ENCODE measurements at places on chromosomes 6 and 20.

- DNase-seq: no peak
Observed at GRCh38 chr6:156698239-156699016, 78.8 kb upstream of the ARID1B start.

GRCh38 chr6:166580076-166581050 lies 6.1 kb downstream of the RAMACL start:
- DNase-seq: no peak

GRCh38 chr6:108001696-108002231 lies 43.8 kb upstream of the SEC63 start:
- no peak for DNase-seq

DNA sequence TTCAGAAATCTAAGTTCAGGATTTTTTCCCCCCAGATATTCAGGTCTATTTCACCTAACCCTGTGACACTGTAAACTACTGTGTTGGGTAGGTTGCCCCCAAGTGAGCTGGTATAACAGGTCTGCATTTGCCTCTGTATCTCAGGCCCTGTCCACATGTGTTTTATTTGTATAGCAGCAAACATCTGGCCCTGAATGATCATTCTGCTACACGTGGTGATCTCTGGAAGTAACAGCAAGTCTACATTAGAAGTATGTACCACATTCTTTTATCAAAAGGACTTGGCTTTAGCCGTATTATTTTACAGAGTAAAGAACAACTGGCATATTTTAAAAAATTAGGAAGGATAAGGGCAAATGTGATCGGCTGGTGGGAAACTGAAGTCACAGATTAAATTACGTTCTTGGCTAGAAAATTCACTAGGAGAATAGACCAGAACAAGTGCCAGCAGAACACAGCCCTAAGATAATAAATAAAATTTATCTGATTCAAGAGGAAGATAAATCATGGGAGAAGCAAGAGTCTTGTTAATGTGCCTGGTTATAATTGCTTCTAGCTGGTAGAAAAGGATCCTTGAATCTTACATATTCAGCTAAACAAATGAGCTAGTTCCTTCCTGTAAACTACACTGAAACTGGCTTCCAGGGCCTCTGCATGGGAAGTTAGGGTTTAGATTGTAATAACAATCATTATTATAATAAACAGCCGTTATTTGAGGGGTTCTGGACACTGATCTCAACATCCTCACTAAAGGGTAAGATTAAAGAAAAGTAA lies 192.1 kb downstream of the SAMD5 start:
- no peak for DNase-seq

- DNase-seq: no peak
Observed at GRCh38 chr20:45878076-45878761, 2.8 kb upstream of the ZSWIM1 start.

GRCh38 chr6:10722570-10722819 lies 375 bp upstream of the TMEM14C start:
- DNase-seq: no peak

- no peak for DNase-seq
Observed at GRCh38 chr6:72787391-72788031, 165.6 kb downstream of the KCNQ5 start.

GRCh38 chr20:49676581-49677291 lies 36.9 kb downstream of the B4GALT5 start:
- no peak for DNase-seq

DNA sequence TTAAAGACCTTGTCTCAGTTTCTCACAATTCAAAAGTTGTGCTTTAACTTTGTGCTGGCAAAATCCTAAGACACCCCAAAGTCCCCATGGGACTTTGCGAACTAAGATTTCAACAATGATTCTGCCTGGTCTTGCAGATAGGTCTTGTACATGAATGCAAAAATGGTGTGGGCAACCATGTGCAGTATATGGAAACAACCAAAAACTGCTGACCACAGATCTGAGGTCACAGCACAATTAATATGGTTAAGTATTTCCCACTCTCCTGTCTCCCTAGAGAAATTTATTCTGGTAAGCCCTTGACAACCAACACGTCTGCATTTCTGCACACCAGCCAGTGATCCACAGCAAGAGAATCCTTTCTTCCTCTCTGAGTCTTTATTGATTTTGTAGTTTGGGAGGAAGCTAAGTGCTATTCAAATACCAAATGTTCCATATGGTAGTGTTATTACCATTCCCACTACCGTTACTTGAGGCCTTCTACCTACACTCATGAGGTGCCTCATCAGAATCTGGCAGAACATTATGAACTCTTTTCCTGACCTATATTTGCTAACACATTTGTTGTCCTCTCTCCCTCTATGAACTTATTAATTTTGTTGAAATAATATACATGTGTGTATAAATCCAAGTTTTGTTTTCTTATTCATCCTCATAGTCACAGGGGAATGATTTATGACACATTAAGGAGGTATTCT lies 178.7 kb downstream of the ATXN1 start:
- no peak for DNase-seq

- no peak for DNase-seq
Observed at GRCh38 chr20:25285856-25286798, 38.2 kb downstream of the PYGB start.

DNA sequence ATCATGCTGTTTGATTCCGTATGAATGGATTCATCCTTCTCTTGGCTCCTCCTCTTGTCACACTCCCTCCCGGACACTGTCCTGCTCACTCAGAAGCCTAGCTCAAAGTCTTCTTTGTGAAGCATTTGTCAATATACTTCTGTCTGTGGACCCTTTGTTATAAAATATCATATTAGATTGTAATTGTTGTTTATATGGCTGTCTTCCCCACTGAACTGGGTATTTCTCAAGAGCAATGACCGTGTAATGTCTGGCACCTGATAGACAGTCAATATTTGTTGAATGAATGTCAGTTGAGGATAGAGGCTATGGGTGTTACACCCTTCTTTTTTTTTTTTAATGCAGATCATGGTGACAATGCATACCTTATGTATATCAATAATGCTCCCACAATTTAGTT lies 335.3 kb downstream of the SOX4 start:
- DNase-seq: no peak

DNA sequence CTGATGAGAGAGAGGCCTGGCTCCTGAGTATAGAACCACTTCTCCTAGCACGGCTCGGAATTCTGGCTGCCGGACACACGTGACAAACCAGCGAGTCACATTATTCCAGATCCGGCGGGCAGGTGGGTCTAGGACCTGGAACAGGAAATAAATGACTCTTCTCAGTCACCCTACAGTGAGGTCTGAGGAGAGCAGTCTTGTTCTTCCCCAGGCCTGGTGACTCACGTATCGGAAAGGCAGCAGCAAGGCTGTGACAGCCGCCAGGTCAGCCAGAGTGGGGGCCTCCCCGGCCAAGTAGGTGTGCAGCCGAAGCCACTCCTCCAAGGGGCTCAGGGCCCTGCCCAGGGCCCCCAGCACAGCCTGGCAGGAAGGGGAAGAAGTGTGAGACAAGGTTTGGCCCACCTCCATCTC lies 2.8 kb downstream of the VARS1 start:
- no peak for DNase-seq

GRCh38 chr6:144104898-144105487 lies 9.6 kb upstream of the SF3B5 start:
- peak; percentile 73 for DNase-seq

DNA sequence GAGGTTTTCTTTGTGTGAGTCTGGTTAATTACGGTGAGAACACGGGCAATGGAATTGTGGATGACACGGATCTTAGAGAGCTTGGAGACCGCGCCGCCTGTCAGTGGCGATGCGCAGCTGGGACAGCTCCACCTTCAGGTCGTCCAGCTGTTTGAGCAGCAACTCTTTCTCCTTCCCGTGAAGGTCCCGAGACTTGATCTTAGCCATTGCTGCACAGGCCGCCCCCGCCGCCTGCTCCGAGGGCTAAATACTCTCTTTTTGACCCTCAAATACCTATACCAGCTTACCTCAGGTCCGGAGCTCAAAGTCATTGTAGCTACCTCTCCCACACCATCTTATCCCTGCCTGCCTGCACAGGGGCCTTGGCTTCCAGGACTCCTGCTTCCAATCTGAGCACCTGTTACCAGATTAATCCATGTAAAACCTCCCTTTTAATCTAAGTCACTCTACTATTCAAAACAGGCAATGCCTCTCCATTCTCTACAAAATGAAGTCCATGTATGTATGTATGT lies 100.2 kb downstream of the PREP start:
- DNase-seq: no peak

DNA sequence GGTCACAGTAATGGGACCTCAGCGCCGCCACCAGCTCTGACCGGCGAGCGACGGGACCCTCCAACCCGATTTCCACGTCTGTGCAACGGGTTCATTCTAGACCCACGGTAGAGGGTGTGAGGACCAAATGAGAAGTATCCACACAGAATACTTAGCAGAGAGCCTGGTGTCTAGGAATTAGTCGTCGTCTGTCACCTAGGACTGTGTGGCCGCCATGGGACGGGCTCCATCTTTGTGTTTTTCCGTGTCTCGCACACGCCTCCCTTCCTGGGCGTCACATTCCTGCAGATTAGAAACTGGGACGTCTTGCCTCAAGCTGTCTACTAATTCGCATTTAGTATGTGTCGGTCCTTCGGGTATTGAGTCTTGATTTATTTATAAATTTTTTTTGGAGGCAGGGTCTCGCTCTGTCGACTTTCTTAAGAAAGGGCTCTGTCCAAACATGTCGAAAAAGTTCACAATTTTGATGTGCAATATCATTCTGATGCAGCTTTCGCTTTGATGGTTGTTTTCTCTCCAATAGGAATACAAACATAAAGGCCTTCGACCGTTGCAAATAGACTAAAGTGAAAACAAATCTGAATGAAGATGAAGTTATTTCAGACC lies 563 bp downstream of the MGME1 start:
- DNase-seq: no peak

GRCh38 chr6:104940238-104940892 lies 16.5 kb upstream of the LIN28B start:
- DNase-seq: no peak

DNA sequence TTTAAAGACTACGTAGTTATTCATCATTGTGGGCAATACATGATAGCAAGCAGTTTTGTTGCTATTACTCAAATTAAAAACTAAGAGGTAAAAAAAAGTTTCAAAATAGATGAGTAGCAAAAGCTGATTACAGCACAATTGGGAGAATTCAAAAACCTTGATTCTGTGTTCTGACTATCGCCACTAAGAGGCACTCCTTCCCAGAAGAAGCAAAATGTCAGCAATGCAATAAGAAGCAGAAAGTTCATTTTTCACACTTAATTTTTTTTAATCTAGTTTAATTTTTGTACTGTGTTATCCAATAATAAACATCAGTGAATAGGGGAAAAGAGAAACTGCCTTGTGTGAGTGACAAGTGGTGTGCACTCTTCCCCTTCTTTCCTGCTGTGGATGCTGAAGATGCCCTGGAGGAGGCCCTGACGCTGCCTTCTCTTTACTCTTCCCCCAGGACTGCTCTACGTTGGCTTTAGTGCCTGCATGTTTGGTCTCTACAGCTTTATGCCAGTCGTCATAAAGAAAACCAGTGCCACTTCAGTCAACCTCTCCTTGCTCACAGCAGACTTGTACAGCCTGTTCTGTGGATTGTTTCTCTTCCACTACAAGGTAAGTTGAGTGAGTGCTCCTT lies 263.2 kb upstream of the PLN start:
- no peak for DNase-seq

DNA sequence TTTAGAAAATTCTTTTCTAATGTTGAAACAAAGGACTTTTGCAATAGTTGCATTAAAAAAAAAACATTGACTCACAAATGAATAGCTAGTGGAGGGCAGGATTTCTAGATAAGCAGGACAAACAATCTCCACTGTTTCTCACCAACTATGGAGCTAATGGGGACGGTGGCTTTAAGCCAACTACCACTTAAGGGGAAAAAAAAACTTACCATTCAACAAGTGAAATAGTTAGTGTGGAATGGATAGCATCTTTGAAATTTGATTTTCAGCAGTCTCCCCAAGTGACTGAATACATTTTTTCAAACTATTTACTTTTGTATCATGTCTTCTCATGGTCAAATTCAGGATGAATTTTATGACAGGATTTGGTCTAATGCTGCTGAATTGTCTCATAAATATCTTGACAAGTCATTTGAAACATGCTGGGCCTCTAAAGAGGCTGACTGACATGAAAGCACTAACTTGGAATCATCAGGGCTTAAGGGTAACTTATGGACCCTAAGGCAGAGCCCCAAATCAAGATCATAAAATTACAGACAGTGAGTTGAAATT lies 100.5 kb downstream of the EYA4 start:
- DNase-seq: no peak

Measured in smooth muscle cell of the brain vasculature (primary cell).